ENCODE measurements at places on chromosomes 16 and 17. TPM values are rescaled to one million over a fixed set of nuclear protein-coding genes. Genes with fewer than 3 reads are reported as not detected.

ASGR2 gene
- total RNA-seq: not detected

IL21R gene
- total RNA-seq: 0.69 TPM

CDRT15 gene
- not detected for total RNA-seq

SBK1 gene
- 22.4 TPM for total RNA-seq

NPB gene
- total RNA-seq: 4.2 TPM

ACSM2A gene
- total RNA-seq: not detected

HCRT gene
- 1.6 TPM for total RNA-seq

KRTAP3-1 gene
- total RNA-seq: not detected

CACNG5 gene
- 12.2 TPM for total RNA-seq

GUCY2D gene
- not detected for total RNA-seq

MARVELD3 gene
- total RNA-seq: 0.69 TPM

PRR35 gene
- not detected for total RNA-seq

RPTOR gene
- total RNA-seq: 21.2 TPM

KCNJ18 gene
- total RNA-seq: not detected

ESRP2 gene
- 0.92 TPM for total RNA-seq
